Activated CD4-positive, alpha-beta T cell treated with anti-CD3 and anti-CD28 coated beads for 36 hours (primary cell): ENCODE measurements at places on chromosomes 1 and 21.

DNA sequence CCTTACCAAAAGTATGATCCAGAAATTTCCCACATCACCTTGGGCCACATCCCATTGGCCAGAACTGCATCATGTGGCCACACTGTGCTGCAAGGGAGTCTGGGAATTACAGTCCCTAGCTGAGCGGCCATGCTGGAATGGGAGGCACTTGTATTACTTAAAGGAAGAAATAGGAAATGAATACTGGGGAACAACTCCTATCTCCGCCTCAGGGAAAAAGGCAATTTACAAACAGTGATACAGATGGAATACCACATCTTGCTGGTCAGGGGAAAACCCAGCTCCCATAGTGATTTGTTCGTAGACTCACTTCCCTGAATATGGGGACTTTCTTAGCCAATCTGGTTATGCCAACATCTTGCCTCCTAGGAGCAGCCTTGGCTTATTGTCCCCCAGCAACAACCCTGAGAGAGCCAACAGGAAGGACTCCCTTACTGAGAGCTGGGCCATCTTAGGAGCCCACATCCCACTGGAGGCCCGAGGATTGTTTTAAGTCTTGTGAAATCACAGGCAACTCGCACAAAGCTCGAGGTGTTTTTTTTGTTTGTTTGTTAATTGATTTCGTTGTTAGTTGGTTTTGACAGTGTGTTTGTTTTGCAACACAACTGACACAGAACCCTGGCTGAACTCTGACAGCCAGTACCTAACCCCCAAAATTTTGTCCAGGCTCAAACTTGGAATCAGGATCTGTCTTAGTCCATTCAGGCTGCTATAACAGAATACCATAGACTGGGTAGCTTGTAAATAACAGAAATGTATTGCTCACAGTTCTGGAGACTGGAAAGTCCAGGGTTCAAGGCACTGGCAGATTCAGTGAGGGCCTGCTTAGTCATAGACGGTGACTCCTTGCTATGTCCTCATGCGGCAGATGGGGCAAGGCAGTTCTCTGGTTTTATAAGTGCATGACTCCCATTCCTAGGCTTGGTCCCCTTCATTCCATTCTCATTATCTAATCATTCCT is 14.9 kb downstream of the CDA start:
- no peak for DNase-seq

- peak; percentile 54 for DNase-seq
Observed at GRCh38 chr1:107139833-107140702, 771 bp upstream of the NTNG1 start.

- DNase-seq, result no peak
Observed at GRCh38 chr1:45953934-45954847, 150.8 kb downstream of the MAST2 start.

- peak; percentile 35 for DNase-seq
Observed at GRCh38 chr1:50976890-50977574, 7.0 kb downstream of the CDKN2C start.

DNA sequence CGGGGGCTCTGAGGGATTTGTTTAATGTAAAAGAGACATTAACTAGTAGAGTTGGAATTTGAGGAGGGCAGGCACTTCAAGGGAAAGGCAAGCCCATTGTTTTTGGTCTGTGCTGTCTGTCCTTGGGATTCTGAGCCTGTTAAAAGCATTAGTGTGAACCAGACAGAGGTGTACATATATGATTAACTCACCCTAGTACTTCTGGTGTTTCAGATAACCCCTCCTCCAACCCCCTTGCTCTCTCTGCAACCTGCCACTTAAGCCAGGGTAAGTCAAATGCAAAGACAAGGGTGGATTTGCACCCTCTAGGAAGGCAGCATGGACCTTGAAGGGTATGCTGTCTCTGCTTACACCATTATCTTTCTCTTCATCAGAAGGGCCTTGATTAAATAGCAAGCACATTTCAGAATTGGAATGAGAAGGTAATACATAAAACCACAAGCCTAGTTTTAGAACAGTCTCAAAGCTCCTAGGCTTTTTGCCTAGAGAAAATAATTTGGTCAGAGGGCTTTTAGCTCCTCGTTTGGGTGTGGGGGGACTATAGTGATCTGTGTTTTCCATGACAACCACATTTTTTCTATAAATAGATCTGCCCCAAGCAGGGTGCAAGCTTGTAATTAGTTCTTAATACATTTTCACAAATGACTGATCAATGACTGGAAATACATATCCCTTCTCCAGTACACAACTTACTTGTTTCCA is 120.7 kb upstream of the SGIP1 start:
- no peak for DNase-seq

DNA sequence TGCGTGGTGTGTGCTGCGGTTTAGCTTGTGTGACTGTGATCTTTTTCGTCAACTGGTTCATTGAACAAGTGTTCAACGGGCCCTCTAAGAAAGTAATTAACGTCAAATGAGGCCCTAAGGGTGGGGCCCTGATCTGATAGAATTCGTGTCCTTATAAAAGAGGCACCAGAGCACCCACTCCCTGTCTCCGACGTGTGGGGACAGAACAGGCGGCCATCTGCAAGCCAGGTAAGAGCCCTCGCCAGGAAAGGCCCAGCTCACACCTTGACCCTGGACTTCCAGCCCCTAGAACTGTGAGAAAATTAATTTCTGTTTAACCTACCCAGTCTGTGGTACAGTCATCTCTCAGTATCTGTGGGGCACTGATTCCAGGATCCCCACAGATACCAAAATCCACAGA is 20.4 kb upstream of the SAMD11 start:
- no peak for DNase-seq

- no peak for DNase-seq
Observed at GRCh38 chr1:40267767-40268187, 9.7 kb downstream of the ZMPSTE24 start.

GRCh38 chr1:93631626-93632365 is 49.8 kb downstream of the BCAR3 start:
- DNase-seq, result no peak

DNA sequence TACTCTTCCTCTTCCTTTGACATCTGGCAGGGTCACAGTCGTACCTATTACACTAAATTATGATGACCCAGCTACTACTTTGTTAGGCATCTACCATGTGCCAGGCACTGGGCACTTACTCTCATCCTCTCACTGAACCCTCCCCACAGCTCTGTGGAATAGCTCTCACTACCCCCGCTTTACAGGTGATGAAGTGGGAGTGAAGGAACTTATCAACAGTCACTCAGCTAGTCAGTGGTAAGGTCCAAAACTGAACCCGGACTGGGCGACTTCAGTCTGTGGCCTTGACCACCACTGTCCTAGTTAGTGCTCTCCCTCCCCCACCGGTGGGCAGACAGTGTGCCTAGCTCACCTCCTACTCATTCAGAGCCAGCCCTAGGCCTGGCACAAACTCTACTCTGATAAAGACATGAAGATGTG is 12.3 kb downstream of the ADGRB2 start:
- no peak for DNase-seq

DNA sequence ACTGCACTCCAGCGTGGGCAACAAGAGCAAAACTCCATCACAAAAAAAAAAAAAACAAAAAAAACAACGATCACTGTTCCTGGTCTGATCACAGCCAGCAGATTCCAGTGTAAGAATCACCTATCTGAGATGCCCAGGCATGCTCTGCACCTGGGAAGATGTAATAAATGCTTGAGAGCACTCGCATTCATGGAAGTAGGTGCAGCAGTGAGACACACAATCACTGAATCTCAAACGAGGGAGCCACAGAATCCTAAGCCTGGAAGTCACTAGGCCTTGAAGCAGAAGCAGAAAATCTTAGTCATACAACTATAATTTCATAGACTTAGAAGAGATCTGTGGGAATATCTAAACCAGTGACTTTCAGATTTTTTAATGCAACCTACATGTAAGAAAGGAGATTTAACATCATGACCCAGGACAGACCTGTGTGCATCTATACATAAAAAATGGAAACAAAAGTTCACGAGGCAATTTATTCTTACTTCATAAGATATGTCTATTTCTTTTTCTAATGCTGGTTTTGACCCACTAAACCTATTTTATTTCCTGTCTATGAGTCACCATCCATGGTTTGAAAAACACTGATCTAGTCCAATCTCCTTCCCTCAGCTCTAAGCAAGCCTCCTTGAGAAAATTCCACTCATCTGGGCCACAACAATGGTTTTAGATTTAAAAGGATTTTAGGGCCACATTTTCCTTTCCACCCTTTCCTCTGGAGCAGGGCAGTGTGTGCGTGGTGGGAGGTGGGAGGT is 30.4 kb downstream of the RIMS3 start:
- DNase-seq, result no peak

DNA sequence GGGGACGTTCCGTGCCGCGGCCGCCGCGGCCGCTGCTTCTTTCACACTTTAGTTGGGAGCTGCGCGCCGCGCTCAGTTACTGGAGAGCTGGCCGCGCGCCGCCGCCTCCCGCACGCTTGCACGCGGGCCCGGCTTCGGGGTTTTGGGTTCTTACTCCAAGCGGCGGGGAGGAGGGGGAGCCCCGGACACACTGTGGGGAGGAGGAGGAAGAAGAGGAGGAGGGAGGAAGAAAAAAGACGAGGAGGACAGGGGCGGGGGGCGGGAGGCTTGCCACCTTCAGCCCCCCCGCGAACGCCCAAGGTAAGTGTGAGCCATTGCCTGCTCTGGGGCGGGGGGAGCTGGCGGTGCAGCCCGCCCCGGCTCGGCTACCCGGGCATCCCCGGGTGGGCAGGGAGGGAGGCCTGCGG is 243 bp downstream of the C1orf21 start:
- DNase-seq, result no peak

GRCh38 chr1:158098256-158098655 is 82.4 kb upstream of the CD1D start:
- DNase-seq, result no peak

DNA sequence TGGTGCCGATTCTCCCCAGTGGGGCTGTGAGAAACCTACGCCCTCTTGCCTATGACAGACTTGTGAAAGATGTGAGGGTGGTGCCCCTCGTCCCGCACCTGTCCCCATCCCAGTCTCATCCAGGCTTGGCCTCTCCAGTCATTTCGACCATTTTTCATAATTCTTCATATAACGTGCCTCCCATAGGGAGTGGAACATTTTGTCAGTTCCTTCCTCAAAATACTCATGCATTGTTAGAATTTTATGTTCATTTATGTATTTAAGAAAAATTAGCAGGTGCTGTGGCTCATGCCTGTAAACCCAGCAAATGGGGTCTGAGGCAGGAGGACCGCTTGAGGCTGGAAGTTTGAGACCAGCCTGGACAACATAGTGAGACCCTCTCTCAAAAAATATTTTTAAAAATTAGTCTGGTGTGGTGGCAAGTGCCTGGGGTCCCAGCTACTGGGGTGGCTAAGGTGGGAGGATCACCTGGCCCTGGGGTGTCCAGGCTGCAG is 19.7 kb upstream of the SMPDL3B start:
- DNase-seq, result no peak

DNA sequence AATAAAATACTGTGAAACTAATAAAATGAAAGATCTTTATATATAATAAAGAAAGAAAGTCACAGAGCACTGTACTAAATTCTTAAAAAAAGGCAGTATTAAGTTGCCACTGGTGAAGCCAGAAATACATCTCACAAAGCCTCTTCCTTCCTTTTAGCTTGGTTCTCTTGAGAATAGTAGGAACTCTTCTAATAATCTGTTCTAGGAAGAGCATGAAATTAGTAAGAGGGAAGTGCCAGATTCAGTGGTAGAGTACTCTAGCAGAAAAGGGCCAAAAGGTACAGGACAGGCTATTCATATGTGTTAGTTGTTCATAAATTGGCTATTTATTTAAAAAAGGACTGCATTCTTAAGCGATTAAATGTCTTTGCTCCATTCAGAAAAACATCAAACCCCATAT is 33.7 kb downstream of the CTTNBP2NL start:
- DNase-seq, result no peak

- DNase-seq, result no peak
Observed at GRCh38 chr1:209670441-209671082, 4.7 kb upstream of the G0S2 start.

DNA sequence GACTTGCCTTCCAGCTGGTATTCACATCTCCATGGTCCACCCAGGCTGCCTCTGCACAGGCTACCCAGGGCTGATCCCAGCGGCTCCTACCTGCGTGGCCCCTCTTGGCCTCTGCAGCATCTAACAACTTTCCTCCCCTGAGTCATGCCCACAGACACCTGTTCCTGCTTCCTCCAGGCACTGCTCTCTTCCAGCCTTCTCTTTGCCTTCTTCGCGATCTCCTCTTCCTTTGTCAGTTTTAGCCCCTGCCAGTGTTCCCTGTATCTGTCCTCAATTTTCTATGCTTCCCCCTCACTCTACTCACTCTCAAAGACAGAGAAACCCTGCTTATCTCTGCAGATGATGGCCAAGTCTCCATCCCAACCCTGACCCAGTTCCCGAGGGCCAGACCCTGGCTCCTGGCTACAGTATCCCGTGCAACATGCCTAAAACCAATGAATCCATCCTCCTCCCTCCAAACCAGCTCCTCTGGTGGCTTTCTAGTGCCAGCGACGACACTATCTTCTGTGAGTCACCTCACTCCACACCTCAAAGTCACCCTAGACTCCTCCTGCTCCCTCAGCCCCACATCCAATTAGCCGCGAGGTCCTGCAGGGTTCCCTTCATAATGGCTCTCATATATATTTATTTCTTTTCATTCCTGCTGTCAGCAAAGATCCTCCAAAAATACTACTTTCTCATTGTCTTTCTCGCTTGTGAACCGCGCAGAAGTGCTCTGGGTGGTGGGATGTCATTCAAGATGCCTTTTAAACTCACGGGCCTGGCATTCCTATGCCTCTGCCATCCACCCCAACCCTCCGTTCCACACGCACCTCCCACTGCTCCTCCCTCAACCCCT is 259.2 kb downstream of the TOMM20 start:
- no peak for DNase-seq

DNA sequence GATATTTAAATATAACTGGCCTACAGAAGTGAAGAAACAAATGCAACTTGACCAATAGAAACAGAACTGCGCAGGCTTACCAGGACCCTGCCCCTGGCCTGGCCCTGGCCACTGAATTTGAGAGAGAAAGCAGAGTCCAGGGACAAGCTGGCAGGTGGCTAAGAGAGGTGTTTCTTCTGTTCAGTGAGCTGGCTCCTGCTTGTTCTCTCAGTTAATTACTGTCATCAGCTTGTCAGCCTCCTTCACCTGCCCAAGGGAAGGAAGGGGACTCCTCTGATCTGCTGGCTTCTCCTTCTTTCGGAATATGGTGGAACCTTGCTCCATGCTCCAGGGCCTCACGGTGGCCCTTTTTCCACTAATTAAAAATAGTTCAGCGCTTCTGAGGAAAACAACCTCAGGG is 388.4 kb downstream of the DISC1 start:
- no peak for DNase-seq

- peak; percentile 53 for DNase-seq
Observed at GRCh38 chr1:7470904-7471638, 300.0 kb upstream of the VAMP3 start.

GRCh38 chr1:38784452-38785284 is 74.9 kb downstream of the RRAGC start:
- DNase-seq, result no peak

DNA sequence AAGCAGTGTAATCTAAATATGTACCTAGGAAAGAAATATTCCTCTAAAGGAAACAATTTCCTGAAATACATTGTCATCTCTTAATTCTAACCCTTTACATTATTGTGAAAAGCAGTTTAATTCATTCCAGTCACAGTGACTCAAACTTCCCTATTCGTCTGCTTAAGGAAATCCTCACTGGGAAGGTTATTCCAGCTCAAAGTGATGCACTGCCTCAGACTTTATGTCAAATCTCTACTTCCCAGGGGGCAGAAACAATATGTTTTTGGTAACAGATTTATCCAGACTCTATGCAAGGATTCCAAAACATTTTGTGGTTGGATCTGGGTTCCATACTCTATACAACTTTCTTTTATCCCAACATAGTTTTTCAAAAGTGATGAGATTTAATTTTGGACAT is 145.2 kb downstream of the NTMT2 start:
- no peak for DNase-seq

GRCh38 chr1:174314433-174314832 is 133.3 kb upstream of the GPR52 start:
- DNase-seq, result no peak

GRCh38 chr1:80933346-80933745 is 867.4 kb upstream of the ADGRL2 start:
- no peak for DNase-seq
